HFFc6 (cell line): ENCODE measurements at places on chromosomes 7 and 10.
A peak's percentile ranks its signal among the peaks of the same experiment; 100 is the strongest.

- no peaks in the 10 kb centered on the region for H3K36me3 ChIP-seq
- H3K27me3 ChIP-seq, result peaks cover 9% of the 10 kb centered on the region
- no peak overlapping the region for H3K4me3 ChIP-seq
- H3K4me1 ChIP-seq, result no peaks in the 10 kb centered on the region
- no peak overlapping the region for H3K27ac ChIP-seq
- no peak for DNase-seq
Observed at GRCh38 chr10:21180604-21181003, 283.5 kb upstream of the NEBL start.

DNA sequence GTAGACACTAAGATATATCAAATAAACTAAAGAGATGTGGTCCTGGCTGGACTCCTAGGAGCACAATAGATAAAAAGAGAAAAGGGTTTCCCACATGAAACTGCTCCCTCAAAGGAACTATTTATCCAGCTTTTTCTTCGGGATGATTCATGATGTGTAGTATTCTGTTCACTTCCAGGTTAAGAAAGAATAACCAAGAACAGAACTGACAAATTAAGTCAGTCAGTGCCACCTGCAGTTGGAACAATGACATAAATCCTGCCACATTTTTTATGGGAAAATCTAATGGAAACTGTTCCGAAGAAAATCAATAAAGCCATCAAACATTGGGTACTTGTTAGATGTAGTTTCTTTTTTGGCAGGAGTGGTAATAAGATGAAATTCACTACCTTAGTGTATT is 87.1 kb downstream of the POLR1F start:
- H3K27me3 ChIP-seq, result no peaks in the 10 kb centered on the region; the same call in 1 of the 2 replicates
- H3K4me3 ChIP-seq, result no peak overlapping the region
- H3K36me3 ChIP-seq, result no peaks in the 10 kb centered on the region
- no peaks in the 10 kb centered on the region for H3K4me1 ChIP-seq
- no peak overlapping the region for H3K27ac ChIP-seq

DNA sequence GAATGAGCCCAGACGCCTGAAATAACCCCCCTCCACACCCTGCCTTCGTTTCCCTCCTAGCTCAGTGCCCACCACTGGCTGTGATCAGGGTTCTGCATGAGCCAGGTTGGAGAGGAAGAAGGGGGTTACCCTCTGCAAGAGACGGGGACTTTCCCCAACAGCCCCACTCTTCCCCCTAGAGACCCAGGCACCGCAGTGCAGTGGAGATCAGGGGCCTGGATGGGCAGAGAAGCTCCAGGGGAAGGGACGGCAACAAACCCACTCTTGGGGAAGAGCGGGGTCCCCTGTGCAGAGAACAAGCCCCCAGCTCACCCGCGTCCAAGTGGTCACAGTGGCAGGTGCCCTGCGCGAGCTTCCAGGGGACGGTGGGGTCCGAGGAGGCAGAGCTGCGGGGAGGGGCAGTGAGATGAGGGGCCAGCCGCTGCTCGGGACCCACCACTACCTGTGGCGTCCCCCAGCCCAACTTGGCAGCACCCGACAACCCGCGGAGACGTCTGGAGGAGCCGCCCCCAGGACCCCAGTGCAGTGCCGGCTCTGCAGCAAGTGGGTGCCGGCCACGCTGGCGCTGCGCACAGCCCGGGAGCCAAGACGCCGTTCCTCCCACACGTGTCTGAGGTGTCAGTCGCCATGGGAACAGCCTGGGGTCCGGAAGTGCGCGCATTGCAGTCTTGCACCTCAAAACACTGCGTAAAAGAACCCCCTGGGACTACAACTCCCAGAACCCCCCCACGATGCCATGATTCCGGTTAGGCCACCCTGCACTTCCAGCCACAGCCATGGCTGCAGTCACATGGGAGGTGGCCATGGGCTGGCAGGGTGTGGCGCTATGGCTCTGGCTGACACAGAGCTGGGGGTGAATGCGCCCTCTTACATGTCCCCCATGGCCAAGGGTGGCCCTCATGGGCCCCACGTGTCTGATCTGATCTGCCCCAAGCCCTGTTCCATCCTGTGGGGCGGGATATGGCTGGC is 45.8 kb upstream of the WIPI2 start:
- H3K27ac ChIP-seq, result no peak overlapping the region
- no peak overlapping the region for H3K4me3 ChIP-seq
- no peak for DNase-seq
- no peaks in the 10 kb centered on the region for H3K36me3 ChIP-seq
- peaks cover 10% of the 10 kb centered on the region for H3K27me3 ChIP-seq
- no peaks in the 10 kb centered on the region for H3K4me1 ChIP-seq

GRCh38 chr10:6232846-6233724 is 30.4 kb downstream of the PFKFB3 start:
- peaks cover 6% of the 10 kb centered on the region; the same call in 1 of the 2 replicates for H3K27me3 ChIP-seq
- no peak for DNase-seq
- H3K4me3 ChIP-seq, result no peak overlapping the region
- peaks cover 3% of the 10 kb centered on the region for H3K4me1 ChIP-seq
- peaks cover 13% of the 10 kb centered on the region for H3K36me3 ChIP-seq

- H3K27ac ChIP-seq, result no peak overlapping the region
- H3K4me3 ChIP-seq, result no peak overlapping the region
- H3K27me3 ChIP-seq, result no peaks in the 10 kb centered on the region; the same call in 1 of the 2 replicates
- H3K36me3 ChIP-seq, result peaks cover 30% of the 10 kb centered on the region
Observed at GRCh38 chr7:101932083-101932482, 114.7 kb downstream of the CUX1 start.

- H3K36me3 ChIP-seq, result no peaks in the 10 kb centered on the region; the same call in 1 of the 2 replicates
- no peak for DNase-seq
- H3K27ac ChIP-seq, result no peak overlapping the region
Observed at GRCh38 chr10:60869652-60870415, 74.2 kb downstream of the RHOBTB1 start.

GRCh38 chr7:40946549-40946948 is 756.3 kb downstream of the INHBA start:
- H3K4me1 ChIP-seq, result peaks cover 6% of the 10 kb centered on the region; the same call in 1 of the 2 replicates
- no peak overlapping the region for H3K4me3 ChIP-seq
- H3K36me3 ChIP-seq, result peaks cover 23% of the 10 kb centered on the region

- H3K4me1 ChIP-seq, result peaks cover 78% of the 10 kb centered on the region
- H3K27ac ChIP-seq, result peak overlapping the region; percentile 57; the same call in 1 of the 2 replicates
- no peak for DNase-seq
- H3K27me3 ChIP-seq, result no peaks in the 10 kb centered on the region; the same call in 1 of the 2 replicates
Observed at GRCh38 chr7:151487228-151487627, 32.5 kb downstream of the RHEB start.

- H3K27ac ChIP-seq, result no peak overlapping the region
- H3K4me3 ChIP-seq, result no peak overlapping the region
- peaks cover 28% of the 10 kb centered on the region for H3K4me1 ChIP-seq
- peaks cover 6% of the 10 kb centered on the region; the same call in 1 of the 2 replicates for H3K27me3 ChIP-seq
Observed at GRCh38 chr10:29473406-29474100, 161.2 kb downstream of the SVIL start.
